ENCODE measurements at places on chromosomes 13 and 19.

DNA sequence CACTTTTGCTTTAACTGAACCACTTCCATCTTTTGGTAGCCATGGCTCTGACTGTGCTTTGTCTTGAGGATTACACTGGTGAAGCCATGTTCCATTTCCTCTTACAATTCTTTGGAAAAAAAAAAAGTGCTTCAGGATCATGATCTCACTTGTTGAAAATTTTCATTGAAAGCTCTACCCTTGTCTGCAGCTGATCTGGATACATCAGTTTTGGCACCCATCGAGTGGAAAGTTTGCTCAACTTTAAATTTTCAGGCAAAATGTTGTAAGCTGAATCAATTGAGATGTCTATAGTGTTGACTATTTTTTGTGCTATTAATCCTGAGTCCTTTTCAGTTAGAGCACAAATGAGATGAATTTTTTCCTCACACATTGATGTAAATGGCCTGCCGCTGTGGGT is 48.3 kb upstream of the RFXAP start:
- no peak for DNase-seq

- no peak for DNase-seq
Observed at GRCh38 chr13:30576528-30576927, 41.2 kb upstream of the USPL1 start.

DNA sequence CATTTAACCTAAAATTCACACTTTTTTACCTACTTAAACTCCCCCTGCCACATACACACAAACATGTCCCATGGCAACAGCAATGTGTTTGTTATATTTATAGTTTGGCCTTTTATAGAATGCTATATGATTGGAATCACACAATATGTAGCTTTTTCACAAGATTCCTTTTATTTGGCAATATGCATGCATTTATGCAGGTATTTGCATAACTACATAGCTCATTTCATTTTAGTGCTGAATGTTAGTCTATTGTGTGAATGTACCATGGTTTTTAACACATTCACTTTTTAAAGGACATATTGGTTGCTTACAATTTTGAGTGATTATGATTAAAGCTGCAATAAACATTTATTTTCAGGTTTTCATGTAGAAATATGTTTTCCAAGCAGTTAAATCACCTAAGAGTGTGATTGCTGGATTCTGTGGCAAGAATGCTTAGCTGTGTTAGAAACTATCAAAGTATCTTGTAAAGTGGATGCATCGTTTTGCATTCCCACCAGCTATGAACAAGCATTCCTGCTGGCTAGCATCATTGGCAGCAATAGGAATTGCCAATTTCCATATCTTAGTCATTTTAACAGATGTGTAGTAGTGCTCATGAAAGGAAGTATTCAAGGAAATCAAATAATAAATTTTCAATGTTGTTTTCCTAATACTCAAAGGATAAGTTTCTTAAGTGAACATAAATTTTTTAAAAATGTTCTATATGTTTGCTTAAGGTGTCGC is 557.0 kb downstream of the SLITRK1 start:
- no peak for DNase-seq

DNA sequence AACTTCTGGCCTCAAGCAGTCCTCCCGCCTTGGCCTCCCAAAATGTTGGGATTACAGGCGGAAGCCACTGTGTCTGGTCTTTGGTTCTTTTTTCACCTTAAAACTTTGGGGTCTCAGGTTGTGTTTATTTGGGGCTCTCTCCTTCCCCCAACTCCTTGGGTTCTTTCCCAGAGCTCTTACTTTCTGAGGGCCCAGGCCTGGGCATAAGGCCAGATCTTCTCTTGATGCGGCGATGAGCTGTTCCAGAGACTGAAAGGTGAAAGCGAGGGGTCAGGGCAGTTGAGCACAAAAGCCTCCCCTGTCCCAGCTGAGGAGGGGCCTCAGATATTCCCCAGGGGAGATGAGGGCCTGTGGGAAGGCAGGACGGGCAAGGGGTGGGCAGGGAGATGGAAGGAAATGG is 7.1 kb downstream of the POLR1G start:
- no peak for DNase-seq

DNA sequence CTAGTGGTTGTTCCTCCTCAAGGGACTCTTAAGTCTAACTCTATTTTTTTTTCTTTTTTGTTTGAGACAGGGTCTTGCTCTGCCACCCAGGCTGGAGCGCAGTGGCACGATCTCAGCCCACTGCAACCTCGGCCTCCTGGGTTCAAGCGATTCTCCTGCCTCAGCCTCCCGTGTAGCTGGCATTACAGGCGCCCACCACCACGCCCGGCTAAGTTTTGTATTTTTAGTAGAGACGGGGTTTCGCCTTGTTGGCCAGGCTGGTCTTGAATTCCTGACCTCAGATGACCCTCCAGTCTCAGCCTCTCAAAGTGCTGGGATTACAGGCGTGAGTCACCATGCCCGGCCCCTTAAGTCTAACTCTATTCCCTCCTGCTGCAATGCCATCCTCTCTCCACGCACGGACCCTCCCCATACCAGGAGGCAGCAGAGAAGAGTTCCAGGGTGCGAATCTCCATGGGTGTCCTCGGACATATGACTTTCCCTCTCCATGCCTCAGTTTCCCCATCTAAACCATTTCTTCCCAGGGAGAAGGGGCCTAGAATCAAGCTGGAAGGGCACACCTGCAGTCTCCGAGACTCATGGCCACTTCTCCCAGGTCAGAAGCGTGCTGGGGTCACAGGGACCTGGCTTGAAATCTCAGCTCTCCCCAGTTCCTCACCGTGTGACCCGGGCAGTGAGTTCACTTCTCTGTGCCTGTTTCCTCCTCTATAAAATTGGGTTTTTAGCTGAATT is 6.0 kb upstream of the BCL3 start:
- DNase-seq, result no peak

DNA sequence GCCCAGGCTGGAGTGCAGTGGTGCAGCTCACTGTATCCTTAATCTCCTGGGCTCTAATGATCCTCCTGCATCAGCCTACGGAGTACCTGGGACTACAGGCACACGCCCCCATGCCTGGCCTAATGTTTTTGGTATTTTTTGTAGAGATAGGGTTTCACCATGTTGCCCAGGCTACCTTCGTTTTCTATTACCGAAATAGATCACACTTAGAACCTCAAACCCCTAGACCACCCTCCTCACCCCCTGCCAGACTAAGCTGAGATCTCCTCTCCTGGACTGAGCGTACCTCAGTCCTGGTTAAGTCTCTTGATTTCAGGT is 391 bp downstream of the KLF1 start:
- no peak for DNase-seq

DNA sequence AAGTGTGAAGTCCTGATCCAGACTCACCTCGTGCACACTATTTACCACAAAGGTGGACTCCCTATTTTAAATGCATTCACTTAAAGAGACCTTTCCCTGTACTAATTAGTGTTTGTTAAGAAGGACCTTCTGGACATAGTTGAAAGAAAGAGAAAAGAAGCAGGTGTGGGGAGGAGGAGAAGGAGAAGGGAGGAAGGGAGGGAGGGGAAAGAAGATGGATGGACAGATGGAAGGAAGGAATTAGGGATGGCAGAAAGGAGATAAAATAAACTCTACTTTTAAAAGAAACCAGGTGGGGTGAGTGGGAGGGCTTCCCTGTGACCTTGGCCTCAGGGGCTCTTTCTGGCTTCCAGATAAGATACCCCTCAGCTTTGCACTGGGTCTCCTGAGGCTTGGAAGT is 21.4 kb downstream of the ZNF175 start:
- DNase-seq, result no peak

DNA sequence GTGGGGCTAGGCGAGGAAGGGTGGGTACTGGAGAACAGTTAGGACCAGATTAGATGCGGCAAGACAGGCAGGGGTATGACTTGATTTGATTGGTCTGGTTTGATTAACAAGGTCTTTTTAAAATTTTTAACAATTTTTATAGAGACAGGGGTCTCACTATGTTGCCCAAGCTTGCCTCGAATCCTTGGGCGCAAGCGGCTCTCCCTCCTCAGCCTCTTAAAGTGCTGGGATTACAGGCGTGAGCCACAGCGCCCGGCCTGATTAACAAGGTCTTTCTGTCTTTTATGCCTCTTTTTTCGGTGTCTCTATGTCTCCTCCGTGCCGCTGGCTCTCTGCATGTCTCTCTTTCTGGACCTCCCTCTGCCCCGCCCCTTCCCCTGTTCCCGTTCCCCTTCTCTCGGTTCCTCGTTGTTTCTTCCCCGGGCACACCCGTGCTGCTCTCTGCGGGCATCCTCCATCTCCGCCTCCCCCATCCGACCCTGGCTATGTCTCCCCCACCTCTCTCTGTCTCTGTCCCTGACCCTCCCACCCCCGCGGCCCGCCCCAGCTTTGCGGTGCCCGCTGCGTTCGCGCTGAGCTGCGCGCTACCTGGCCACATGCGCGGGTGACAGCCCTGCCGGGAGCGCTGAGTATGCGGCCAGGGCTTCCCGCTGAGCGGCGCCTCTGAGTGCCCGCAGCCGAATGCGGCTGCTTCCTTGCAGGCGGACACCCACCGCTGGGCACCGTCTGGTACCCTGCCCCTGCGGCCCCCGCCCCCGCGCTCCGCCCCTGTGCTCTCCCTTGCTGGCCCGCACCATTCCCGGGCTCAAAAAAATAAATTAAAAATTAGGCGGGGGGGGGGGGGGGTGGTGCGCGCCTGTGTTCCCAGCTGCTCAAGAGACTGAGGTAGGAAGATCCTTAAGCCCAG is 8.1 kb upstream of the SDHAF1 start:
- peak; percentile 76 for DNase-seq

DNA sequence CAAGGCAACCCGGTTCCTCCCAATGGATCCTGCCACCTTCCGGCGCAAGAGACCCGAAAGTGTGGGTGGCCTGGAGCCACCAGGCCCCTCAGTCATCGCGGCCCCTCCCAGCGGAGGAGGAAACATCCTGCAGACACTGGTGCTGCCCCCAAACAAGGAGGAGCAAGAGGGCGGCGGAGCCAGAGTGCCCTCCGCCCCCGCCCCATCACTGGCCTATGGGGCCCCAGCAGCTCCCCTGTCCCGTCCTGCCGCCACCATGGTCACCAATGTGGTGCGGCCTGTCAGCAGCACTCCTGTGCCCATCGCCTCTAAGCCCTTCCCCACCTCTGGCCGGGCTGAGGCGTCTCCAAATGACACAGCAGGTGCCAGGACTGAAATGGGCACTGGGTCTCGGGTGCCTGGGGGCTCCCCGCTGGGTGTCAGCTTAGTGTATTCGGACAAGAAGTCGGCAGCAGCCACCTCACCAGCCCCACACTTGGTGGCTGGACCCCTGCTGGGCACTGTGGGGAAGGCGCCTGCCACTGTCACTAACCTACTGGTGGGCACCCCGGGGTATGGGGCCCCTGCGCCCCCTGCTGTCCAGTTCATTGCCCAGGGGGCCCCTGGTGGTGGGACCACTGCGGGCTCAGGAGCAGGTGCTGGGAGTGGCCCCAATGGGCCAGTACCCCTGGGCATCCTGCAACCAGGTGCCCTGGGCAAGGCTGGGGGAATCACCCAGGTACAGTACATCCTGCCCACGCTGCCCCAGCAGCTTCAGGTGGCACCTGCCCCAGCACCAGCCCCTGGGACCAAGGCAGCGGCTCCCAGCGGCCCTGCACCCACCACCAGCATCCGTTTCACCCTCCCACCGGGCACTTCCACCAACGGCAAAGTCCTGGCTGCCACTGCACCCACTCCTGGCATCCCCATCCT is 11.2 kb upstream of the PRR19 start:
- peak; percentile 45 for DNase-seq

DNA sequence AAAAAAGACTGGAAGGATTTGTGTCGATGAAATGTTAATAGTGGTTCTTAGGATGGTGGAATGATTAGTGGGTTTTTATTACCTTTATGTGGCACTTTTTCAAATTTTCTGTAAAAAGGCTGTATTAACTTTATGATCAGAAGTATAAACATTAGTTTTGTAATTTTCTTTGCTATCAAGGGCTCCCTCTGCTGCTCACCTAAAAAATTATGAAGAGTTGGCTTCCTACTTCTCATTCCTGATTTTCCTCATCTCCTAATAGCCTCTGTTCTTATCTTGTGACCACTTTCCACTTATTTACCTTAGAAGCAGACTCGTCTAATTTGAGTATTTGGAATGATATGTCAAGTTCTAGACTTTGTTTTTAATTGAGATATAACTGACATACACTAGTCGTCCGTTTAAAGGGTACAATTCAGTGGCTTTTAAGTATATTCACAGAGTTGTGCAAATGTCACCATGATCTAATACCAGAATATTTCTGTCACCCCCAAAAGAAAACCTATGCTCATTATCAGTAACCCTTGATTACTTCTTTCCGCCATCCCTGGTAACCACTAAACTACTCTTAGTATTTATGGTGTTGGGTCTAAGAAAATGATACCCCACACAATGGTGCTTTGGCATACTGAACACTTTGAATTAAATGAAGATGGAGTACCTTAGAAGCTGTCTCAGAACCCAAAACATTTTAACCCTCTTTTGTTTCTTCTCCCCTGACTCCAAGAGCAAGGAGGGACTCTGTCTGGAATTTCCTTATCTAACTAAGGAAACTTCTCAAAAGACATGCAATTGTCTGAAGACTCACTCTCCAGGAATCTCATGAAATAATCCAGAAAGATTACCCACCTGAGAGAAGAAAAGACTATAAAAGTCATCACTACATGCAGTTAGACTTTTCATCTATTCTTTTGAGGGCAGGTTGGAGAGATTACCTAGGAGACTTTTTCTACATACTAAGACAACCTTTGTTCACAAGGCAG is 311.3 kb downstream of the DLEU7 start:
- no peak for DNase-seq

- no peak for DNase-seq
Observed at GRCh38 chr13:38784036-38784880, 97.4 kb downstream of the FREM2 start.

DNA sequence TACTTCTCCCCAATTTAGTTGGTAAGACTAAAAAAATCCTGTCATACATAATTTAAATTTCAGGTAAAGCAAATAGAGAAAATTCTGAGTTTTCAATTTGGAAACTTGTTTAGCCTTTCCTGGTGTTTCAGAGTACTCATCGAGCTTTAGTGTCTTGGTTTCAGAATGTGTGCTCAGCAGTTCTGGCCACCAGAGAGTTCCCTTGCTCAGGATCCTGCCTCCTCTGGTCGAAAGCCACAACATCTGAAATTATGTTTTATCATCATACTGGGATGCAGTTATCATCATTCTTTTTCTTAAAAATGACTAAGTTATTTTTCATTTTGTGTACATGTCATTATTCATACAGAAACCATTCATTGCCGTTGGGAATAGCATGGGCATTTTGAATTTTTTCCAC is 263.2 kb upstream of the SPRY2 start:
- no peak for DNase-seq

- peak; percentile 57 for DNase-seq
Observed at GRCh38 chr19:17497149-17497798, 14.2 kb upstream of the PGLS start.

DNA sequence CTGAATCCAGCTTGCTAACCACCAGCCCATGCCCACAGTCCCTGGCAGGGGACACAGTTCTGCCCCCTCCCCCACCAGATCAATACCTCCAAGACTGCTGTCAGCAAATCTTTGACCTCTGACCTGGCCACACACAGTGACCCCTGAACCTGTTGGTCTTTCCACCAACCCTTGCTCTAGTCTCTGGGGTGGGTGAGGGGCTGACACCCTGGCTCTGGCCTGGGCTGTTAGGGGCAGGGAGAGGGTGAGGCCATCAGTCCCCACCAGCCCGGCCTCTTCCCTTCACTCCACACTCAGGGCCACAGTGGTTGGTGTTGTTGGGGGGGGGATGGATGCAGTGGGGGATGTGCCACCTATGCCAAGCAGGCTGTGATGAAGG is 21.8 kb upstream of the SLC7A10 start:
- DNase-seq, result no peak

- no peak for DNase-seq
Observed at GRCh38 chr19:1247748-1248138, 640 bp upstream of the MIDN start.

Data from H9 (cell line).